ENCODE measurements at places on chromosomes 1 and 21.

GRCh38 chr1:207813946-207814345 is 62.1 kb downstream of the CD46 start:
- H3K4me3 ChIP-seq: no peak overlapping the region
- DNase-seq: no peak
- H3K4me1 ChIP-seq: peaks cover 57% of the 10 kb centered on the region
- peaks cover 95% of the 10 kb centered on the region for H3K36me3 ChIP-seq
- no peaks in the 10 kb centered on the region for H3K27me3 ChIP-seq

GRCh38 chr1:100757946-100758345 is 38.4 kb downstream of the VCAM1 start:
- no peaks in the 10 kb centered on the region for H3K4me1 ChIP-seq
- no peak overlapping the region for H3K4me3 ChIP-seq
- H3K27ac ChIP-seq: no peak overlapping the region
- H3K36me3 ChIP-seq: no peaks in the 10 kb centered on the region
- H3K27me3 ChIP-seq: no peaks in the 10 kb centered on the region

DNA sequence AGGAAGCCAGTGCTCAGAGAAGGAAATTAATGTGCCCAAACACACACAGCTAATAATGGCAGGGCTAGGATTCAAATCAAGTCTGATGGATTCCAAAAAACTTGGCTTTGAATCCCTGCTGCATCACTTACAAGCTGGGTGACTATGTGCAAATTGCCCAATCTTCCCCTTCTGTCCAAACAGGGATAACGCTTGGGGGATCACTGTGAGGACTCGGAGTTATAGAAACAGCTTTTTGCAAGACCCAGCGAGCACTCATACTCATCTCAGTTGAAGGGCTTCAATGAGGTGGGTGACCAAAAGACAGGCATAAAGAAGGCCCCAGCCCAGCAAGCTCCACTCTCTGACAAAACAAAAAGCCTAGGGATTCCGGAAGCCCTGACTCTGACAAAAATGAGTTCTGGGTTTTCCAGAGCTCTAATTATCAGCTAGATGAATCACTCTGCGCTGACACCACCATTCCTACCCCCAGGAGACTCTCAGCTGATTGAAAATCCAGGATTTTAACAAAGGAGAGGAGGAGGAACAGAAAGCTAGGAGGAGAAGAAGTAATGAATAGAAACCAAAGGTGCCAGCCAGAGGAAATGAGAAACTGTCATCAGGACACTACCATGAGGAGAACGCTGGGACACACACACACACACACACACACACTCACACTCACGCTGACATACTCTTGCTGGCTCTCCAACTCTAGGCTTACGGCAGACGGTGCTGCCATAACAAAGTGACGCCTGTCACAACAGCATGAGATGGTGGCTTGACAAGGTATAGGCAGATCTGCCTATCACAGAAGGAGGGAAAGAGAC is 1.6 kb upstream of the STK40 start:
- no peak for DNase-seq
- H3K4me1 ChIP-seq: peaks cover 20% of the 10 kb centered on the region
- H3K27me3 ChIP-seq: no peaks in the 10 kb centered on the region
- H3K4me3 ChIP-seq: no peak overlapping the region
- H3K27ac ChIP-seq: peak overlapping the region; percentile 99
- peaks cover 26% of the 10 kb centered on the region for H3K36me3 ChIP-seq

- DNase-seq: no peak
- peaks cover 30% of the 10 kb centered on the region for H3K4me1 ChIP-seq
- peak overlapping the region; percentile 84 for H3K27ac ChIP-seq
- H3K4me3 ChIP-seq: peak overlapping the region; percentile 55
- H3K27me3 ChIP-seq: no peaks in the 10 kb centered on the region
These were observed 99.0 kb upstream of the HNRNPU start for GRCh38 chr1:244963231-244963826.

GRCh38 chr1:29370067-29370466 is 133.7 kb downstream of the PTPRU start:
- no peaks in the 10 kb centered on the region for H3K4me1 ChIP-seq
- no peaks in the 10 kb centered on the region for H3K36me3 ChIP-seq
- no peak overlapping the region for H3K4me3 ChIP-seq
- no peak for DNase-seq

- H3K4me1 ChIP-seq: no peaks in the 10 kb centered on the region
- no peaks in the 10 kb centered on the region for H3K36me3 ChIP-seq
- H3K27me3 ChIP-seq: peaks cover 2% of the 10 kb centered on the region
- DNase-seq: no peak
- H3K27ac ChIP-seq: no peak overlapping the region
These were observed 19.3 kb downstream of the INSRR start for GRCh38 chr1:156839426-156840109.

- no peaks in the 10 kb centered on the region for H3K36me3 ChIP-seq
- DNase-seq: no peak
- H3K27ac ChIP-seq: no peak overlapping the region
- no peaks in the 10 kb centered on the region for H3K4me1 ChIP-seq
These were observed 14.0 kb upstream of the RC3H1 start for GRCh38 chr1:174036204-174036603.

DNA sequence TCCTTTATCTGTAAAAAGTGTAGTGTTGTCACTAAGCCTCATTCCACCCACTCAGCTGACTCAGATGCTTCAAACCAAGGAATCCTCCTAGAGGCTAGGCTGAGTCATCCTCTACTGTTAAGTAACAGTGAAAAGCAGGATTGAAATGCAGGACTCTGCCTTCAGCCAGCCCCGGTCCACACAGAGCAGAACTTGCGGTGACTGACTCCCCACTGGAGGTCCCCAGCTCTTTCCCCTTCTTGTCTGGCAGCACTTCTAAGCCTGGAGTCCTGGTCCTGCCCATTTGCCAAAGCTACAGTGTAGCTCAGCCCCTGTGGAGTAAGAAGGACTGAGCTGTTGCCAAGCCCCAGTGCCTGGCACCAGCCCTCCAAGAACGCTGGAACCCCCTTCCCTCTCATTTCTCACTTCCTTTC is 1.7 kb downstream of the RAB7B start:
- H3K36me3 ChIP-seq: no peaks in the 10 kb centered on the region
- H3K27me3 ChIP-seq: no peaks in the 10 kb centered on the region
- peak; percentile 78 for DNase-seq
- no peak overlapping the region for H3K4me3 ChIP-seq
- H3K27ac ChIP-seq: peak overlapping the region; percentile 39

DNA sequence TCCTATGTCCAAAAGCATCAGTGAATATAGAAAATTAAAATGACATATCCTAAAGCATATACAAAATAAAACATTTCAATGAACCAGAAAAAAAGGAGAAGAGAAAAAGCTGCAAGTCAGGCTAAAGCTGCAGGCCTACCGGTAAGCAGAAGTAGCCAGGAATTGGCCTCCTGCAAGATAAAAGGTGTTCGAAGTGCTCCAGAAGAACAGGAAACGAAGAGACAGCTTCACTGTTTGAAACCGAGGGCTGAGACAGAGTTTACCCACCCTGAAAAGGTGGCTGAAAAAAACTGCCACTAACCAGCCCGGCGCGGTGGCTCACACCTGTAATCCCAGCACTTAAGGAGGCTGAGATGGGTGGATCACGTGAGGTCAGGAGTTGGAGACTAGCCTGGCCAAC is 37.4 kb downstream of the NSL1 start:
- no peaks in the 10 kb centered on the region for H3K36me3 ChIP-seq
- H3K27ac ChIP-seq: no peak overlapping the region
- no peaks in the 10 kb centered on the region for H3K27me3 ChIP-seq
- H3K4me3 ChIP-seq: no peak overlapping the region
- DNase-seq: no peak

DNA sequence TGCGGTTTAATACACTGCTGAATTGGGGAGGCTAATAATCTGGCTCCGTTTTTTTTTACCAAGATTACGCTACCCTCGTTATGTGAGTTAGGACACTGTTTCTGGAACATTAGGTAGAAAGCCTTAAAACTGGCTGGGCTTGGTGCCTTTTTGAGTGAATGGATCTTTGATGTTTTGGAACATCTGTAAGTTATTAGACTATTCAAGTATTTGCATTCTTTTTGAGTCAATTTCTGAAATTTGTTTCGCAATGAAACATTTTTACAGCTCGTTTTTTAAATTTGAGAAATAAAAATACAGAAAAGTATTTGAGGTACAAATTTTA is 106.9 kb downstream of the LTN1 start:
- H3K27ac ChIP-seq: peak overlapping the region; percentile 84
- H3K27me3 ChIP-seq: no peaks in the 10 kb centered on the region
- no peak for DNase-seq
- H3K36me3 ChIP-seq: no peaks in the 10 kb centered on the region

DNA sequence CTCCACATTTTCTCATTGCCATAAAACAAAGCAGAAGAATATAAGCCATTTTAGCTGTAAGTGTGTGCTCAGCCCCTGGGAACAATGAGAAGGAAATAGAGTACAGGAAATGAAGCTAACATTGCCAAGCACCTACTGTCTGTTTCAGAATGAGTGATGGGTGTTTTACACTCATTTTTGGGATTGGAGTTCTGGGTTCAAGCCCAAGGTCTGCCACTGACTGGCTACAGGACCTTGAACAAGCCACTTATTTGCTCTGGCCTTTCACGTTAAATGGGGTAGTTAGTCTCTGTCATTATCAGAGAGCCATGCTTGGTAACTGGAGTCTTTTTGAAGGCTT is 80.7 kb upstream of the KAZN start:
- no peak for DNase-seq
- H3K27ac ChIP-seq: no peak overlapping the region
- H3K36me3 ChIP-seq: no peaks in the 10 kb centered on the region

DNA sequence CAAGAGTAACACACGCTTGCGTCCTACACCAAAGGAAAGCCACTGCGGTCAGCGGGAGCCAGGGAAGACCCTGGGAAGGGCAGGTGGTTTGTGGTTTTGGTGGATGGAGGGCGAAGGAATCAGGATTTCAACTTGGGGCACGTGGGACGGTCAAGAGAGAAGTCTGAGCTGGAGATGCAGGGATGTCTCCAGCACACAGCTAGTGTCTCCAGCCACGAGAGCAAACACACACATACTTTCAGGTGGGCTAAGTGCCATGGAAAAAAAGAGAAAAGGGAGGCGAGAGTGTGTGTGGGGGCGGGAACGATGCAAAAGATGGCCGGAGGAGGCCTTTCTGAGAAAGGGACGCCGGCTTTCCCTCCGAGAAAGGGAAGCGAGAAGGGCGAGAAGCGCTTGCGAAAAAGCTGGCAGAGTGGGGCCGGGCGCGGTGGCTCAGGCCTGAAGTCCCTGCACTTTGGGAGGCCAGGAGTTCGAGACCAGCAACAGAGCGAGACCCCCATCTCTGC is 1.4 kb upstream of the SRRM1 start:
- peak; percentile 71 for DNase-seq
- H3K4me1 ChIP-seq: peaks cover 15% of the 10 kb centered on the region
- H3K27me3 ChIP-seq: no peaks in the 10 kb centered on the region
- peaks cover 8% of the 10 kb centered on the region for H3K36me3 ChIP-seq
- H3K4me3 ChIP-seq: peak overlapping the region; percentile 73

DNA sequence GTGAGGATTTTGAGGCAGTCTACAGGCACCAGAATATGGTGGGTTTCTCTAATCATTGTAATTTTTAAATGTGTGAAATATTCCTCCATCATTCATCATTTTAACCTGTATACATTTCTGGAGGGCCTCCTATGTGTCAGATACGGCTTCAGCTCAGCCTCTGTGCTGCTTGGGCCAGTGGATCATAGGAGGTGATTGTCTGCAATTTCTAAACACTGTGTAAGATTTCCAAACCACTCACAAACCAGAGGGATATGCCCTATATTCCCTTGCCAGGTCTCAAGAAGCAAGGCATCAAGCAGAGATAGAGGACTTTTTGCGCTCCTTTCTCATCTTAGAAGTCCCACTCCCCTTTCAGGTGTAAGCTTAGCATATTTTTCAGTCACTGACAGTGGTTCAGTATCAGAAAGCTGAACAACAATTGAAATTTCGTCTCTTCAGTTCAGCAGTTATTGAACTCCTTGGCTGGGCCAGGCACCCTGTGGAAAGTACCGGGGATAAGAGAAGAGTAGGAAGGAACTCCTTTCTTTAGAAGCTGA is 190.9 kb downstream of the NFIA start:
- peak overlapping the region; percentile 68 for H3K27ac ChIP-seq
- H3K27me3 ChIP-seq: no peaks in the 10 kb centered on the region
- peaks cover 3% of the 10 kb centered on the region for H3K4me1 ChIP-seq
- no peaks in the 10 kb centered on the region for H3K36me3 ChIP-seq
- no peak overlapping the region for H3K4me3 ChIP-seq

DNA sequence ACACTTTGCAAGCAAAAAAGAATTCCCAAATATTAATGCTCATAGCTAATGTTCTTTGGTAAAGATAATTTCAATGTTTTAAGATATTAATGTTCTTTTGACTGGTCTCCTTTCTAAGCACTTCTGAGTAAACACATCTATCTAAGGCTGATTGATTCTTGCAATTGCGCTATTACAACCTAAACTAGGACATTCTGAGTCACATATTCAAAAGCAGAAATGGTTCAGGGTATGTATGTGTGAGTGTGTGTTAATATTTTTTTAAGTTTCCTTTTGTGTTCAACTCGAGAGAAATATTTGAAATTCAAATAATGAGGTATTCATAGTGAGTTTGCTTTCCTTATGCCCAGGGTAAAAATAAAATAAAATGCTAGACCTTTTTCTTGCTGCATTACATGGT is 203.6 kb upstream of the GRIK3 start:
- H3K27me3 ChIP-seq: no peaks in the 10 kb centered on the region
- H3K4me1 ChIP-seq: no peaks in the 10 kb centered on the region
- H3K4me3 ChIP-seq: no peak overlapping the region
- H3K27ac ChIP-seq: no peak overlapping the region
- DNase-seq: no peak

GRCh38 chr1:66366634-66367033 is 167.3 kb upstream of the SGIP1 start:
- peaks cover 4% of the 10 kb centered on the region for H3K4me1 ChIP-seq
- H3K27ac ChIP-seq: no peak overlapping the region
- H3K27me3 ChIP-seq: no peaks in the 10 kb centered on the region
- no peak for DNase-seq

- no peaks in the 10 kb centered on the region for H3K36me3 ChIP-seq
- peaks cover 33% of the 10 kb centered on the region for H3K4me1 ChIP-seq
- peak overlapping the region; percentile 84 for H3K27ac ChIP-seq
- no peak overlapping the region for H3K4me3 ChIP-seq
- peak; percentile 70 for DNase-seq
These were observed 53.8 kb upstream of the BCL10 start for GRCh38 chr1:85330214-85330631.

GRCh38 chr1:30763651-30764248 is 6.2 kb upstream of the LAPTM5 start:
- H3K4me3 ChIP-seq: no peak overlapping the region
- no peaks in the 10 kb centered on the region for H3K27me3 ChIP-seq
- H3K27ac ChIP-seq: peak overlapping the region; percentile 73
- DNase-seq: no peak

GRCh38 chr1:201740670-201741111 is 88.3 kb upstream of the IPO9 start:
- no peaks in the 10 kb centered on the region for H3K36me3 ChIP-seq
- no peak for DNase-seq
- H3K27ac ChIP-seq: peak overlapping the region; percentile 97
- H3K4me3 ChIP-seq: peak overlapping the region; percentile 98

GRCh38 chr1:64549464-64550239 is 79.7 kb downstream of the CACHD1 start:
- no peak overlapping the region for H3K27ac ChIP-seq
- DNase-seq: no peak
- no peaks in the 10 kb centered on the region for H3K27me3 ChIP-seq
- H3K4me1 ChIP-seq: peaks cover 5% of the 10 kb centered on the region
- H3K36me3 ChIP-seq: no peaks in the 10 kb centered on the region
- H3K4me3 ChIP-seq: no peak overlapping the region
